ENCODE measurements at places on chromosomes 7 and 10.

DNA sequence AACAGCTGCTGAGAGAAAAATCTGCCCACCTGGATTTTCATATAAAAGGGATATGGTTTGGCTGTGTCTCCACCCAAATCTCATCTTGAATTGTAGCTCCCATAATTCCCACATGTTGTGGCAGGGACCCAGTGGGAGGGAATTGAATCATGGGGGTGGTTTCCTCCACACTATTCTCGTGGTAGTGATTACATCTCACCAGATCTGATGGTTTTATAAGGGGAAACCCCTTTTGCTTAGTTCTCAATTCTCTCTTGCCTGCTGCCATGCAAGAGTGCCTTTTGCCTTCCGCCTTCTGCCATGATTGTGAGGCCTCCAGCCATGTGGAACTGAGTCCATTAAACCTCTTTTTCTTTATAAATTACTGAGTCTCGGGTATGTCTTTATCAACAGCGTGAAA is 20.8 kb upstream of the MKI67 start:
- no peak for DNase-seq

DNA sequence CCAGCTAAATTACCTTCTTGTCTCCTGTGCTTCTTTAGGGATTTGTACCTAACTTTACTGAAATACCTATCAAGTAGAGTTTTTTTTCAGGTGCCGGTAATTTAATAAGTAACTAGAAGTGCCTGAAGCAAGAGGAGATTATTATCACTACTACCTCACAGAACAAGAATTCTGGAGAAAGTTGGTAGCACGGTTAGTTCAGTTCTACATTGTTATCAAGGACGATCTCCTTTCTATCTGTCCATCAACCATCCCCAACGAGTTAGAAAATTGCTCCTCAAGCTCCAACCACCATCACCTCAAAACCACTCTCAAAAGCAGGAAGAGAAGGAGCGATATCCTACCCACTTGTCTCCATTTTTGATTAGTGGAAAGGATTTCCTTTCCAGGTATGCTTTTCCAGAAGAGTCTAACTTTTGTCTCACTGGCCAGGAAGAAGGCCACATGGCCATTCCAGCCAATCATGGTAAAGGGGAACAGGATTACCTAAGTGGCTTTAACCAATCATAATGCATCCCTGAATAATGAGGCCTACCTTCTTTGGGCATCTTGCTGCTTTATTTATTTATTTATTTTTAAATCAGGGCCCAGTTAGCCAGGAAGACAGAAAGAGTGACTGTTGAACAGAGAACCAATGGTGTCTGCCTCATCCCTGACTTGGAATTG is 265.2 kb downstream of the SNX13 start:
- no peak for DNase-seq

DNA sequence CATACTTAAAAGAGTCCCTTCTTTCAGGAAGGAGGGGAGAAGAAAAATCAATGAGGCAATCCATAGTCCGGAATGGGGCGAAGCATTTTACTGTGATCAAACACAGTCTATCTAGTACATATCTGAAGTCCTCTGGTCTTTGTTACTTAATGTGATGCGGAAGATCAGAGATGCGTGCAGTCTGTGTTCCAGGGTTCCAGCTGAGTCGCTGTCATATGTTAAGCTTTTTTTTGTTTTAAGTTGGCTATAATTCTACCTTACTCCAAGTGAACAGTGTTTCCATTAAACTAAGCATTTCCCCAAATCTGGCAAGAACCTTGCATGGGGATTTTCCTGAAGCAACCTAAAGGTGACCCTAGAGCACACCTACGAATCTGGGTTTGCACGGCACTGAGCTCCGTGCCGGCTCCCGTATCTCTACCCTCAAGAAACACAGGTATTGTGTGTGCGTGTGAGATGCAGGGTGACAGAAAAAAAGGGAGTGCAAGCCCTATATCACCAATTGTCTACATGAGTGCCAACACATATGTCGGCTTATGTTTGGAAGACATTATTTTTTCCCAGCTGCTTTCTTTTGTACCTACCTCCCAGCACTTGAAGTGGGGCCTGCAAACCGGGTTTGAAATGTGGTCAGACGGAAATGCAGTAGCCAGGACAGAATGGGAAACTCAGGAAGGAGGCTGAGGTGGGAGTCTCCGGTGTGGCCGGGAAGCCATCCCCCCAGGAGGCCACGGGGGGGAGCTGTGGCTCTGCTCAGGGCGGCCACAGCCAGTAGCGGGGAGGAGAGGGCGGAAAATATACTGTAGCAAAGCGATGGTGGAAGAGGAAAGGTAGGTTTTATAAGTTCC is 435.8 kb upstream of the MGMT start:
- DNase-seq = peak; percentile 46

DNA sequence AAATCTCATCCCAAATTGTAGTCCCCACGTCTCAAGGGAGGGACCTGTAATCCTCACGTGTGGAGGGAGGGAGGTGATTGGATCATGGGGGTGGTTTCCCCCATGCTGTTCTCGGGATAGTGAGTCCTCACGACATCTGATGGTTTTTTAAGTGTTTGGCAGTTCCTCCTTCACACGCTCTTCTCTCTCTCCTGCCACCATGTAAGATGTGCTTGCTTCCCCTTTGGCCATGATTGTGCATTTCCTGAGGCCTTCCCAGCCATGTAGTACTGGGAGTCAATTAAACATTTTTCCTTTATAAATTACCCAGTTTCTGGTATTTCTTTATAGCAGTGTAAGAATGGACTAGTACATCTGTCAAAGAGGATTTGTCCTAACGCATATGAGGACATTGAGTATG is 59.5 kb downstream of the RGS10 start:
- no peak for DNase-seq

- no peak for DNase-seq
Observed at GRCh38 chr7:130292682-130293257, at the start of gene CPA4. CPA4 (plus strand) TSS chr7:130293161; CDS start chr7:130293181, 20 bp downstream.

DNA sequence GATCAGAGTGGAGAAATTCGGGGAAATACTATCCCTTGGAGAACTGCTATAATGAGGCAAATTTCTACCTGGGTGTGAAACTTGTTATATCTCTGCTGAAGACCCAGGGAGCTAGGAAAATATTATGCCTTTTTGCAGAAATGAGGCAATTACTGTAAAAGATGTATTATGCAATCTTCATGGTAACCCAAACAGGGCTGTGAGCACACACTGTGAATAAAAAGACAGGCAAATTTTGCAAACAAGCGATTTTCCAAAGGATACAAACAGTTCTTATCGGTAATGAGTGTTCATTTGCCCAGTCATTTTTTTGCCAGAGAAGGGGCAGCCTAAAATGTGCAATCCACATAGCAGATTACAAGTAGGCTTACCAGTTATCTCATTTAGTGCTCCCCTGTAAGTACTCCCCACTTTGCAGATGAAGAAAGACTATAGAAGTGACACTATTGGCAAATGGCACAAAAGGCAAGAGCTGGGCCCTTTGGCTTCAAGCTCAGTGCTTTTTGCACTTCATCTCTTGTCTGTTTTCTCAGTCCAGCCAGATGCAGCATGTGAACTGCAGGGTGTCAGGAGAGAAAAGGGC is 205.8 kb downstream of the HECW1 start:
- DNase-seq = no peak

Data from LNCaP clone FGC (cell line).